ENCODE measurements at places on chromosomes 16 and 17. TPM values are rescaled to one million over a fixed set of nuclear protein-coding genes. Genes with fewer than 3 reads are reported as not detected.

MFSD6L gene
- total RNA-seq: not detected

KRTAP9-2 gene
- total RNA-seq: not detected

UTS2R gene
- total RNA-seq: not detected

TBC1D3 gene
- total RNA-seq: not detected

TP53TG3F gene
- total RNA-seq: not detected

EPN3 gene
- total RNA-seq: not detected

AANAT gene
- total RNA-seq: not detected

ALOX12B gene
- total RNA-seq: not detected

ALOX15 gene
- total RNA-seq: not detected

CMTM2 gene
- not detected for total RNA-seq

CCL4 gene
- not detected for total RNA-seq

ZFPM1 gene
- 2.8 TPM for total RNA-seq

DHX58 gene
- 11.3 TPM for total RNA-seq

CLEC18B gene
- 1.6 TPM for total RNA-seq

MMP15 gene
- total RNA-seq: 4.3 TPM

RSL1D1 gene
- 47.7 TPM for total RNA-seq

TSNAXIP1 gene
- 0.78 TPM for total RNA-seq

SCNN1B gene
- not detected for total RNA-seq

KRTAP4-1 gene
- not detected for total RNA-seq

SLFN14 gene
- total RNA-seq: not detected

UNC13D gene
- 1.8 TPM for total RNA-seq

KCNJ16 gene
- total RNA-seq: not detected

OXLD1 gene
- total RNA-seq: 21.6 TPM

HOXB7 gene
- 1.8 TPM for total RNA-seq

CD7 gene
- total RNA-seq: not detected

CYB5B gene
- 68.7 TPM for total RNA-seq

DNAI2 gene
- not detected for total RNA-seq

HYDIN gene
- 0.23 TPM for total RNA-seq

TBC1D3K gene
- 0.07 TPM for total RNA-seq
